ENCODE measurements at places on chromosomes 2 and 18. TPM values are rescaled to one million over a fixed set of nuclear protein-coding genes. Genes with fewer than 3 reads are reported as not detected.

GRCh38 chr2:173523497-173523896 lies 168.8 kb downstream of the CDCA7 start:
- no peaks in the 10 kb centered on the region for H3K36me3 ChIP-seq
- H3K27me3 ChIP-seq, result no peaks in the 10 kb centered on the region
- H3K4me3 ChIP-seq, result no peak overlapping the region
- no peaks in the 10 kb centered on the region for H3K4me1 ChIP-seq
- no peak overlapping the region for H3K27ac ChIP-seq

DNA sequence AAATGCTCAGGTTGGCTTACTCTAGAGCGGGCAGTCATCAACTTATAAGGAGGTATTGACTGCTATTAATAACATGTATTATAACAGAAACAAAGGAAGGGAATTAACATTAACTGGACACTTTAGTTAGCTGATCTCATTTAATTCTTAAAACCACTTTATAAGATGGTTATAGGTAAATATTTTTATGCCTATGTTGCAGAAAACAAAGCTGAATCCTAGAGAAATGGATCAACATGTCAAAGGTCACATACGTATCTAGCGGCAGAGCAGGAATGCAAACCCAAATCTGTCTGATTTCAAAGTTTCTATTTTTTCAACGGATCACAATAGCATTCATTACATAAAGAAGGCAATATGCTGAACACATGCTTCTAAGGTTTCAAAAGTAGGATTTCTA lies 200.0 kb downstream of the PDE1A start:
- peaks cover 13% of the 10 kb centered on the region for H3K36me3 ChIP-seq
- H3K4me3 ChIP-seq, result no peak overlapping the region
- no peaks in the 10 kb centered on the region for H3K4me1 ChIP-seq
- no peak for DNase-seq
- H3K27ac ChIP-seq, result no peak overlapping the region

The GNLY gene
- 2.4 TPM for polyA plus RNA-seq

DNA sequence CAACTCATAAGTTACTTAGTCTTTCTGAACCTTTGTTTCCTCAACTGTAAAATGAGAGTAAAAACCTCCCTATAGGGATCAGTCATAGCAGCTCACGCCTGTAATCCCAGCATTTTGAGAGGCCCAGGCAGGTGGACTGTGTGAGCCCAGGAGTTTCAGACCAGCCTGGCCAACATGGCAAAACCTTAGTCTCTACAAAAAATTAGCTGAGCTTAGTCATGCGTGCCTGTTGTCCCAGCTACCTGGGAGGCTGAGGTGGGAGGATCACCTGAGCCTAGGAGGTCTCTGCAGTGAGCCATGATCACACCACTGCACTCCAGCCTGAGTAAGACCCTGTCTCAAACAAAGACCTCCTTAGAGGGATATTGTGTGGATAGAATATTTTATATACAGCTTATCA lies 2.3 kb downstream of the GPR155 start:
- no peaks in the 10 kb centered on the region for H3K27me3 ChIP-seq
- no peak for DNase-seq
- H3K4me1 ChIP-seq, result peaks cover 3% of the 10 kb centered on the region
- H3K27ac ChIP-seq, result peak overlapping the region; percentile 95

The IL36B gene
- polyA plus RNA-seq, result not detected

- no peaks in the 10 kb centered on the region for H3K4me1 ChIP-seq
- H3K27ac ChIP-seq, result no peak overlapping the region
- H3K36me3 ChIP-seq, result no peaks in the 10 kb centered on the region
- H3K27me3 ChIP-seq, result no peaks in the 10 kb centered on the region
- no peak overlapping the region for H3K4me3 ChIP-seq
Observed at GRCh38 chr2:83579507-83579906, 879.6 kb downstream of the SUCLG1 start.

- H3K4me3 ChIP-seq, result no peak overlapping the region
Observed at GRCh38 chr18:44552706-44553105, 128.0 kb upstream of the SETBP1 start.

- no peaks in the 10 kb centered on the region for H3K27me3 ChIP-seq
- H3K36me3 ChIP-seq, result no peaks in the 10 kb centered on the region
- DNase-seq, result no peak
- no peak overlapping the region for H3K27ac ChIP-seq
- H3K4me3 ChIP-seq, result no peak overlapping the region
Observed at GRCh38 chr2:53058526-53058925, 709.1 kb upstream of the CHAC2 start.
